ENCODE measurements at places on chromosomes 1 and 21.
A peak's percentile ranks its signal among the peaks of the same experiment; 100 is the strongest.

- DNase-seq, result no peak
Observed at GRCh38 chr1:40301066-40301465, 16.0 kb downstream of the COL9A2 start.

DNA sequence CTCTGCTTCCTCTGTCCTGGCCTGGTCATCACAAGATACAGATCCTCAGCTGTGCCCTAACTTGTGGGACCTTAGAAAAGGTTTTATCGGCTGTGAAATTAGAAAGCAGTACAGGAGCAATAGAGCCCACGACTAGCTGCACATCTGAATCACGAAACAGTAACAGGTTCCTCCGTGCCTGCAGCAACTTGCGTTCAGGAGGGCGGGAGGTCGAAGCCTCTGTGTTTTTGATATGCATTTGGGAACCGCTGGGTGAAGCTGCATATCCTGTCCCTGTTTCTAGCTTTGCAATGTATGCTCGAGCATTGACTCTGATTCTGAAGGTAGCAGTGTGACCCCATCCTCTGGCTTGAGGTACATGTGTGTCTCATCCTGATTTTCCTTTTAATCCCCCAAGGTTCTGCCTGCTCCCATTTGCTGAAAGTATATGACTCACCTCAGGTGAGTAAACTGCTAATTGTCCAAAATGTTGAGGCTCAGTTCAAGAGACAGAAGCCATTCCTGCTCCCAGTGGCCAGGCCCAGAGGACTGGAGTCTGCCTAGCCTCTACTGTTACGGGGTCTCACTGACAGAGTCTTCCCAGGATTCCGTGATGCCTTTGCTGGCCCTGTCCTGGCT lies 44.3 kb downstream of the SCCPDH start:
- no peak for DNase-seq

DNA sequence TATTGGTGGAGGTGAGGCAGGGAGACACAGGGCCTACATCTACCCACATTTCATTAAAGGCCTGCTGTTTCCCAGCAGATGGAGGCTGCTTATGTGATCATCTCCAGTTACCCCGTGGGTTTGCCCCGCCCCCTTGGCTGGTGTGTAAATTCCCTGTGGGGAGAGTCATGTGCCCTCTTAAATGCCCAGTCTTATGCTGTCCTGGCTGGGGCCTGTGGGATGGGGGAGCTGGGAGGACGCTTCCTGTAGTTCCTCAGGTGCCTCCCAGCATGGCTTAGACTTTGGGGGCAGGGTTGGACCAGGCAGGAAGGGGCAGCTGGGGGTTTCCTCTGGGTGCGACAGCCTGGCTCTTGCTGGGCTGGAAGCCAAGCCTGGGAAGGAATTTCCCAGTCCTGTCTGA lies 15.5 kb upstream of the CITED4 start:
- DNase-seq, result peak; percentile 89

- DNase-seq, result peak; percentile 46
Observed at GRCh38 chr1:162285149-162285561, 91.5 kb downstream of the SPATA46 start.

DNA sequence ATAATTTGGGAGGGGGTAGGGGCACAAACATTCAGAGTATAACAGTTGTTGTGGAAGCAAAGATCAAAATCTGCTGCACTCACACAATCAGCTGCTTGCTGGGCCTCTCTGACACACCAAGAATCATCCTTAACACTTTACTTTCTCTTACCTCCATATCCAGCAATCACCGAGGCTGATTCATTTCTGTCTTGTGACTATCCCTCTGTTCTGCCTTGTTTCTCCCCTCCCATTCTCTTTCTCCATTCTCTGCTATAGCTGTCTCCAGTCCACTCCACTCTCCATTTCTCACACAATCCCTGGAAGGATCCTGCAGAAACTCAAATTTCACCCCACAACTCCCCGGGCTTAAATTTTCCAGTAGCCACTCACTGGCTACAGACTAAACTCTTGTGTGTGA lies 91.8 kb upstream of the NGF start:
- DNase-seq, result no peak

GRCh38 chr21:25691976-25692375 lies 42.7 kb downstream of the ATP5PF start:
- DNase-seq, result no peak

DNA sequence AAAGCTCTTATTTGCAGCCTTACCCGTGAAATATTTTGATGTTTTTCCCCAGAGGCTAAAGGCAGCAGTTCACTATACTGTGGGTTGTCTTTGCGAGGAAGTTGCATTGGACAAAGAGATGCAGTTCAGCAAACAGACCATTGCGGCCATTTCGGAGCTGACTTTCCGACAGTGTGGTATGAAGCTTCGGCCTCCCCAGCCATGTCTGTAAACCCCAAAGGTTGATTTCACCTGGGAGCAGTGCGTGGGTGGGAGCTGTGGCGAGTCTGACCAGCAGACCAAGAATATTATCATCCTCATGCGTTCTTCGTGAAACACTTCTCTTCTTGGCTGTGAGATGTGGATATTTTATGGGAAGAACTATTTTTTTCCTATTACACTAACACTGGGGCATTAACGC lies 3.6 kb downstream of the CENPS start:
- DNase-seq, result no peak

DNA sequence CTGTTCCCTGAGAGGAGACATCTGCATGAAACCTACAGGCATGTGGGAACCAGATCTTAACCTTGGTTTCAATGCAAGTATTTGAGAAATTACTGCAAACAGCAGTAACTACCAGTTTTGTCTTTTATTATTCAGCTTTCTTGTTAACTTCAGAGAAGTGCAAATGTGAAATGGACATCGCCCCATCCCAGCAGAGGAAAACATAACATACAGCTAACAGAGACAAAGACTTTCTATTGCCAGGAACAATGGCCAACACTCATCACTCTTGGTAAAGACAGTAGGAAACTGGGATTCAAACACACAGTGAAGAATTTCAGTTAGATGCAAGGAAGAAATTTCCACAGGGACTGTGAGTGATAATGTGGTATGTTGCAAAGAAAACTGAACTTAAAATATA lies 115.1 kb downstream of the SLC30A10 start:
- no peak for DNase-seq

DNA sequence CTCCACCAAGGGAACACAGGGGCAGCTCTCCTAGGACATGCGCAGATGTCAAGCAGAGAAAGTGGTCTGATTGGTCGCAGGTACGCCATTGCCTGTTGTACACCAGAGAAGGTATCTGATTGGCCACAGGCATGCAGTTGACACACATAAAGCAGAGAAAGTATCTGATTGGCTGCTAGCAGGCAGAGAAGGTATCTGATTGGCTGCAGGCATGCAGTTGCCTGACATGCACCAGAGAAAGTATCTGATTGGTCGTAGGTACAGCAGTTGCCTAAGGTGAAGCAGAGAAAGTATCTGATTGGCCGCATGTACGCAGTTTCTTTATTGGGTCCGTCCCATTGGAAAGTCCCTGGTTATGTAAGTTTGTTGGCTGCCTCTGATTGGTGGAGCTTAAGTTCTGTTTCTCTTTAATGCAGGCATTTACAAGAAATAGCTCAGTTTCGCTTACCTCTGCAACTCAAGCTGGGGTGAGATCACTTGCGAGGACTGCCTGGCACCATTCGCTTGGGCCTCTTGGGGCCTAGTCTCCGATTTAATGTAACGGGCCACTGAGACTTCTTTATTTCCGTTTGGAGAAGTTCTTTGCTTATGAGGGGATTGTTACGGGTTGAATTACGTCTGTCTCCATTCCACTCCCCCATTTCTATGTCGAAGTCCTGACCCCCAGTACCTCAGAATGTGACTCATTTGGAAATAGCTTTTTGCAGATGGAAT lies 74.2 kb downstream of the SIK1 start:
- no peak for DNase-seq

GRCh38 chr1:47996406-47997226 lies 569 bp downstream of the TRABD2B start:
- DNase-seq, result peak; percentile 43

DNA sequence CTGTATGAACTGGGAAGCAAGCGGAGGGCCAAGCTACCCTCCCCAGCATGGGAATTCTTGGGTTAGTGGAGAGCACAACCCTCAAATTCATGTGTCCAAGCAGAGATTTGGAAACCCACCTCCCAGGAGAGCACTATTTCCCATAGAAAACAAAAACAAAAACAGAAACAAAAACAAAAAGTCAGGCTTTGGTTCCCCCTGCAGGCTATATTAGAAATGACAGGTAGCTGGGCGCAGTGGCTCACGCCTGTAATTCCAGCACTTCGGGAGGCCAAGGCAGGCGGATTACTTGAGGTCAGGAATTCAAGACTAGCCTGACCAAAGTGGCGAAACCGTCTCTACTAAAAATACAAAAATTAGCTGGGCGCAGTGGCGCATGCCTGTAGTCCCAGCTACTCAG lies 10.8 kb downstream of the MINDY1 start:
- peak; percentile 57 for DNase-seq

- DNase-seq, result no peak
Observed at GRCh38 chr1:63261736-63262458, 60.5 kb upstream of the FOXD3 start.

GRCh38 chr1:180243517-180244221 lies 13.6 kb downstream of the LHX4 start:
- no peak for DNase-seq
